ENCODE measurements at places on chromosomes 4 and X. TPM values are rescaled to one million over a fixed set of nuclear protein-coding genes. Genes with fewer than 3 reads are reported as not detected.

The MAGEA11 gene
- not detected for total RNA-seq

The TMEM47 gene
- 134 TPM for total RNA-seq

DNA sequence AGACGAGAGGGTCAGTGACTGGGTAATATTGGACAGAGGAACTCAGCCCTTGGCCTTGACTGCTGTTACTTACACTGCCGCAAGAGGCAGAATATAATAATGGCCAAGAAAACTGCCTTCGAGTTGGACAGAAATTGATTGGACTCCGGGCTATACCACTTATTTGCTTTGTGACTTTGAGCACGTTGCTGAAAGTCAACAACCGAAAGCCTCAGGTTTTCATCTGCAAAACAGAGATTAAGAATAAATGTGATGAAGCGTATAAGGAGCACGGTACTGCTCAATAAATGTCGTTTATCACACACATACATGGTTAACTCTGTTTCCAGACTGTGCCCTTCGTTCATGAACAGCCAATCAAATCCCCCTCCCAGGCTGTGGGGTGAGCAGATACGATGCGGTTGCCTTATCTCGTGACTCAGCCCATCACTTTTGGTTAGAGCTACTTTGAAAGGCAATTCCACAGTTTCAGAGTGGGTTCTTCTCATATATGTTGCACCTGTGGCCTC, 91.6 kb downstream of the TSPAN7 start:
- no peak for DNase-seq

The PGAM4 gene
- total RNA-seq: not detected

The MAGEE2 gene
- not detected for total RNA-seq

DNA sequence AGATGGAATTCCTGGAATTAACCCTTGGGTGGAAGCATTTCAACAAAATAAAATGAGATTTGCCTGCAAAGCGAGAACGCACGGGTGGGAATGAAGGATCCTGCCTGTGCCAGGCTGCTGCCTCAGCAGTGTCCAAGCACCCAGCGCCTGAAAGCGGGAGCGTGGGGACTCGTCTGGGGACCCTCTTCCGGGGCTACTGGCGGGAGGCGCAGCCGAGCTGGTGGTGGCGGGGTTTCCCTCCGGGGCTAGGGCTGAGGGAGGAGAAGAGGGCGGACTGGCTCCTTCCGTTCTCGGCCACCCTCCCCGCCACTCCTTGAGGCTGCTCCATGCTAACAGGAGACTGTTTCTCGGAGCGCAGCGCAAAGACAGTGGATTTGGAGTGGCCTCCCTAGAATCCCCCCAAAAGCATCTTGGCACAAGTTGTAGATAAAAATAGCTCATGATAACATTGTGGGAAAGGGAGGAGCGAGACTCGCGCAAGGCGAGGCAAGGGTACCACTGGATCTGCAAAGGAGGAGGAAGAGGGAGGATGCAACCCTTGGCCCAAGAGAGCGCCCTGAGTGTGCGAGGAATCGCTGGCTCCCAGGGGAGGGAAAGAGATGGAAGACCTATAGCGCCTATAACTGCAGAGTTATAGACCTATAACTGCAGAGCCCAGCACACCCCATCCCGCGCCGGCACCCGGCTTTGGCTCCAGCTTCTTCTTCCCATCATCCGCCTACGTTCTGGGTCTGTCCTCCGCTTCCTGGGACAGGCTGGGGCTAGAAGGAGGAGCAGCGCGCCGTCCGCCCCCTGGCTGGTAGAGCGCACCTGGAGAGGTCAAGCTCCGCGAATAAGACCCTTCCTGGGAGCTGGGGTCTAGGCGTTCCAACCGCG, 1.3 kb downstream of the HS3ST1 start:
- DNase-seq: no peak

DNA sequence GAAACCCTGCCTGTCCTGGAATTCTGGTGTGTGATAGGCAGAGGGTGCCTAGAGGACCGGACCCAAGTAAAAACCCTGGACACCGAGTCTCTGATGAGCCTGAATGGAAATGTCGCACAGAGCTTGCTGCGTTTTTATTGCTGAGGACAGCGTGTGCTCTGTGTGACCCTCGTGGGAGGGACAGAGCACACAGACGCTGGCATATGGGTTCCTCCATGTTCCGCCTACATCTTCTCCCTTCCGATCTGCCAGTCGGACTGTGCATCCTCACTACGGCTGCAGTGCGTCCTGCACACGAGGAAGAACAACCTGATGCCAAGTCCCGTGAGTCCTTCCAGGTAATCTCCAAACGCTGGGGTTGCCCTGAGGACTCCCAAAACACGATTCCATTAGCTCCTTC, 68.3 kb downstream of the AFAP1 start:
- DNase-seq: no peak

- DNase-seq: peak; percentile 32
Measured at GRCh38 chr4:92305148-92305877, 1.5 kb downstream of the GRID2 start.

- DNase-seq: no peak
Measured at GRCh38 chr4:124579896-124580295, 132.6 kb downstream of the ANKRD50 start.

DNA sequence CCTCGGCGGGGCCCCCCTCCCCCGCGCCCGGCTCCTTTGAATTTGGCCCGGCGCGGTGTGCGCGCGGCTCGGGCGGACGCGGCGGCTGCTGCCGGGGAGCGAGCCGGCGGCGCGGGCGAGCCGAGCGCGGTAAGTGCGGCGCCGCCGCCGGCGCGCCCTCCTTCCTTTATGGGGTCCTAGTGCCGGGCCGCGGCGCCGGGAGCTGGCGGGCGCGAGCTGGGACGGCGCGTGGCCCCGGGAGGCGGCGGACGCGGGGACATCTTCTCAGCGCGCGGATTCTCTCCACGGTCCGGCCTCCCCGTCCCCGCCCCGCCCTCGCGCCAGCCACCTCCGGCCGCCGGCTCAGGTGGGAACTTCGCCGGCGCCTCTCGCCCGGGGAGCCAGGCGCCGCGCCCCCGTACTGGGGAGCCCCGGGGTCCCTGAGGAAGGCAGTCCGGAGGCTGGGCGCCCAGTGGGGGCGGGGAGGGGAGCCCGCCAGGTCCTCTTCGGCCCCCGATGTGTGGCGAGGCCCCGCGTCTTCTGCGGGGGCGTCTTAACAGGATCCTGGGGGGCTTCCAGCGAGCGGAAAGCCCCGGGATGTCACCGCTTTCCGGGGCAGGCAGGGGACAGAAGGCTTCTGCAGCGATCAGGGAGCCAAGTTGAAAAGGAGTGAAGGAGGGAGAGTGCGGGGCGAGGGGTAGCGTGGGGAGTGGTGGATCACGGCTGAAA, 98.4 kb upstream of the TENM3 start:
- peak; percentile 22 for DNase-seq

DNA sequence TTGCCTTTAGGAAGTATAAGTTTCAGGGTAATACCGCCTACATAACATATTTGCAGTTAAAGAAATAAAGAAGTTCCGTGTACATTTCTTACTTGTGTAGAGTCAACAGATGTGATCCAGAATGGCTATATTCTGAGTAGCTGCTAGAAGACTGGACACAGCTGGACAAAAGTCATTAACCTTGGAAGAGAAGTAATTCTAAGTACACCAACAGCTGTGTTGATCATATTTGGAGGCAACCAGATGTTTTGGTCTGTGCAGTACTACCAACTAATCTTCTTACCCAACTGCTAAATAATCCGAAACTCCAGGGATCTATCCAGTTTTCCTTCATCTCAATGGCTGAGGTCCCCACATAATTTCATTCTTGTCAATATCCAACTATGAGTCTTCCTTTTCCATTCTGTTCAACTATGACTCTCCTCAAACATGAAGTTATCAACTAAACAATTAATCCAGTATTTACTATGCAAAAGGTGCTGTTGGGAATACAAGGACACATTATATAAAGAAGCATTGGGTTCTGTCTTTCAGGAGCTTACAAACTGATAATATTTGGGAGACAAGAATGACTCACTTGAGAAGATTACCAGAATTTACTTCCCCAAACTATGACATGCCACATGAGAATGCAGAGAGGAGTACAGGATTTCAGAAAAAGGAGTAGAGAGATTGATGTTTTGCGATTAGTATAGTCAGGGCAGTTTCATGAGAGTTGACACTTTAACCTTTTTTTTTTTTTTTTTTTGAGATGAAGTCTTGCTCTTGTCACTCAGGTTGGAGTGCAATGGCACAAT, 78.2 kb downstream of the COL4A6 start:
- DNase-seq: peak; percentile 32

- no peak for DNase-seq
Measured at GRCh38 chr4:2935762-2936743, 27.2 kb downstream of the NOP14 start.

Data from IMR-90 (cell line).